ENCODE measurements at places on chromosomes 1 and 21. TPM values are rescaled to one million over a fixed set of nuclear protein-coding genes. Genes with fewer than 3 reads are reported as not detected.

DNA sequence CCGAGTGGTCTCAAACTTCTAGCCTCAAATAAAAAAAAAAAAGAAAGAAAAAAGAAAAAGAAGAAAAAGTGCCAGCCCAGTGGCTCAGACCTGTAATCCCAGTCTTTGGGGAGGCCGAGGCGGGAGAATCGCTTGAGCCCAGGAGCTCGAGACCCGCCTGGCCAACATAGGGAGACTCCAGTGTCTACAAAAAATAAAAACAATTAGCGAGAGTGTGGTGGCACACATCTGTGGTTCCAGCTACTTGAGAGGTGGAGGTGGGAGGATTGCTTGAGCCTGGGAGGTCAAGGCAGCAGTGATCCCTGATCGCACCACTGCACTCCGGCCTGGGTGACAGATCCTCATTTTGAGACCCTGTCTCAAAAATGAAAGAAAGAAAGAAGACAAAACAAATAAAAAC lies 1.4 kb upstream of the PTGFRN start:
- no peaks in the 10 kb centered on the region for H3K4me1 ChIP-seq
- no peak overlapping the region for H3K4me3 ChIP-seq

Gene FAM78B
- total RNA-seq: not detected

Gene USP25
- total RNA-seq: 41.5 TPM

DNA sequence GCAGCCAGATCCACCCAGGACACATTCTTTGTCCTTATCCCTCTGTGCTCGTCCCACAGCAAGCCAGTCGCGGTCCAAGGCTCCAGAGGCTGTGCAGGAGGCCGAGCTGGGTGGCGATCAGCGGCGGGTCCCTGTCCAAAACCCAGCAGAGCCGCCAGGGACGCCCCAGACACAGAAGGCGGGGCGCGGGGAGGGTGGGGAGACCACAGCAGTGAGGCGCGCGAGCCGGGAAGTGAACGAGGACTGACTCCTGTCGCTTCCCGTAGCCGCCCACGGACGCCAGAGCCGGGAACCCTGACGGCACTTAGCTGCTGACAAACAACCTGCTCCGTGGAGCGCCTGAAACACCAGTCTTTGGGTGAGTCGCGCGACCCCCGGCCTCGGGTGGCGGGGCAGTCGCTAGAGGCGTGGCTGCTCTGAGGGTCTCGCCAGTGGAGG lies at the start of gene LGALS8:
Gene LGALS8 (plus strand): TSS at position 279 of the 438 bp plus-strand sequence. CDS start 2,089 bp downstream, outside the sequence.
- H3K4me1 ChIP-seq: peaks cover 6% of the 10 kb centered on the region
- H3K4me3 ChIP-seq: peak within 1 kb of the TSS; percentile 90
- peak; percentile 94 for DNase-seq
- no peaks in the 10 kb centered on the region for H3K27me3 ChIP-seq

Gene HORMAD1
- total RNA-seq: not detected

GRCh38 chr21:33820798-33821197 lies 94.8 kb downstream of the ATP5PO start:
- DNase-seq: no peak
- no peak overlapping the region for H3K27ac ChIP-seq
- H3K4me3 ChIP-seq: no peak overlapping the region
- H3K36me3 ChIP-seq: peaks cover 35% of the 10 kb centered on the region

GRCh38 chr1:22404486-22404885 lies 47.2 kb upstream of the ZBTB40 start:
- no peak overlapping the region for H3K4me3 ChIP-seq
- no peaks in the 10 kb centered on the region for H3K36me3 ChIP-seq
- no peak for DNase-seq
- H3K4me1 ChIP-seq: no peaks in the 10 kb centered on the region
- no peak overlapping the region for H3K27ac ChIP-seq
- H3K27me3 ChIP-seq: peaks cover 33% of the 10 kb centered on the region

Gene ST6GALNAC3
- total RNA-seq: not detected
